Activated naive CD4-positive, alpha-beta T cell treated with anti-CD3 and anti-CD28 coated beads, Interleukin-2, amount 10 ng/mL, durations not matched to agents 7 days and 5 days (primary cell): ENCODE measurements at places on chromosomes 16 and 17.

DNA sequence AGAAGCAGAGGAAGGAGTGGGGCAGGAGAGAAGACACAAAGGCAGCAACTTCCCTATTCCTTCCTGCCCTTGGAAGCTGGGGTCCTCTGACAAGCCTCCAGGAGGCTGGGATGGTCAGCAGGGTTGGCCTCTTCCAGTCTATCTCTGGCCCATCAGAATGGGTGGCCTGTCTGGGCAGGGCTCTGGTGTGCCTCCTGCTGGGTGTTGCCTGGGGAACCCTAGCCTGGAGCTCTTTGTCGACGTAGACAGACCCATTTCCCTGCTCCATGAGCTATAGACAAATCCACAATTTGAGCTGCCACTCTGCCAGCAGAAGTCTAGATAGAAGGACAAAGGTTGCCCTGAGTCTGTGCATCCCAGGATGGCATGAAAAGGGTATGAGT is 11.4 kb downstream of the IGFBP4 start:
- peaks cover 8% of the 10 kb centered on the region for H3K4me1 ChIP-seq
- peaks cover 12% of the 10 kb centered on the region for H3K27me3 ChIP-seq
- no peak overlapping the region for H3K4me3 ChIP-seq
- no peak overlapping the region for H3K27ac ChIP-seq
- no peak for DNase-seq

GRCh38 chr17:36148559-36149295 is 27.7 kb downstream of the TBC1D3B start:
- no peaks in the 10 kb centered on the region for H3K36me3 ChIP-seq
- peak; percentile 78 for DNase-seq
- no peaks in the 10 kb centered on the region for H3K4me1 ChIP-seq
- H3K27me3 ChIP-seq: peaks cover 47% of the 10 kb centered on the region
- H3K4me3 ChIP-seq: no peak overlapping the region
- H3K27ac ChIP-seq: no peak overlapping the region

DNA sequence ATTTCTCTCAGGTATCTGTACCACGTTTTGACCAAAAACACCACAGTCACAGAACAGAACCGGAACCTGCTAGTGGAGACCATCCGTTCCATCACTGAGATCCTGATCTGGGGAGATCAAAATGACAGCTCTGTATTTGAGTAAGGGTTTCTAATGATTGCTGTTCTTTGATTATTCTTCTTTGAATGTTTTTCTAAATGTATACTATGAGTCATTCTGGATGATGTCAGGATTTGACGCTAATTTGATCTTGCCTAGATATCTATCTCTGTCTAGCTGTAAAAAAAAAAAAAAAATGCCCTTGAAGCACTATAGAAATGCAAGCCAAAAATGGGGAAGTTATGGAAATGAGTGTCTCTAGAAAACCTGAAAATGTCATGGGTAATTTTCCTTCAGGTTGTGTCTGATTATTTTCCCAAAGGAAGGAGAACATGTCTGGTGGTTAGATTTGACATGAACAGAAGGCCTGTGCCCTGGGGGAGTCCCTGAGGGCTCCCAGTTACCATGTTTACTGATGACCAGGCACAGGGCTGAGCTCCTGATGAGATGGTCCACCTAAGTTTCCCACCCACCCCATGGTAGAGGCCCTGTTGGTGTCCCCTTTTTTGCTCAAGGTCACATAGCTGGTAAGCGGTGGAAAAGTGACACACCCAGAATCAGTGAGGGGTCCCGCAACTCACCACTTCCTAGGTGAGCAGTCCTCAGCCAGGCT is 13.6 kb downstream of the CLEC16A start:
- peaks cover 35% of the 10 kb centered on the region for H3K36me3 ChIP-seq
- no peak for DNase-seq
- H3K27me3 ChIP-seq: no peaks in the 10 kb centered on the region
- peak overlapping the region; percentile 70 for H3K27ac ChIP-seq

DNA sequence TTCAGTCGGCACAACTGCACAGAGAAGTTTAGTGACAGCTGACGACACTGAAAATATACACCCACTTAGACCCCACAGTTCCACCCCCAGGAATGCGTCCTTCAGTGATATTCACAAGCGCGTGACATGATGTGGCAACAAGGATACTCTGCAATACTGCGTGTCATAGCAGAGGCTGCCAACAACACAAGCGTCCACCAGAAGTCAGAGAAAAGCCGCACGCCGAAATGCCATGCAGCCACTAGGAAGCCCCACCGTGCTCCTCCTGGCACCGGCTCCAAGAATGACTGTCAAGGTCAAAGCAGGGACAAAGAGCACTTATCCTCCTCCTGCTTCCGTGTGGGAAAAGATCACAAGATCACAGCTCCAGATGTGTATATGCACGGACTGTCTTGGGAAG is 3.5 kb downstream of the ATP2A3 start:
- H3K27ac ChIP-seq: peak overlapping the region; percentile 19
- peaks cover 63% of the 10 kb centered on the region for H3K4me1 ChIP-seq
- H3K27me3 ChIP-seq: no peaks in the 10 kb centered on the region
- H3K36me3 ChIP-seq: peaks cover 57% of the 10 kb centered on the region
- DNase-seq: no peak

DNA sequence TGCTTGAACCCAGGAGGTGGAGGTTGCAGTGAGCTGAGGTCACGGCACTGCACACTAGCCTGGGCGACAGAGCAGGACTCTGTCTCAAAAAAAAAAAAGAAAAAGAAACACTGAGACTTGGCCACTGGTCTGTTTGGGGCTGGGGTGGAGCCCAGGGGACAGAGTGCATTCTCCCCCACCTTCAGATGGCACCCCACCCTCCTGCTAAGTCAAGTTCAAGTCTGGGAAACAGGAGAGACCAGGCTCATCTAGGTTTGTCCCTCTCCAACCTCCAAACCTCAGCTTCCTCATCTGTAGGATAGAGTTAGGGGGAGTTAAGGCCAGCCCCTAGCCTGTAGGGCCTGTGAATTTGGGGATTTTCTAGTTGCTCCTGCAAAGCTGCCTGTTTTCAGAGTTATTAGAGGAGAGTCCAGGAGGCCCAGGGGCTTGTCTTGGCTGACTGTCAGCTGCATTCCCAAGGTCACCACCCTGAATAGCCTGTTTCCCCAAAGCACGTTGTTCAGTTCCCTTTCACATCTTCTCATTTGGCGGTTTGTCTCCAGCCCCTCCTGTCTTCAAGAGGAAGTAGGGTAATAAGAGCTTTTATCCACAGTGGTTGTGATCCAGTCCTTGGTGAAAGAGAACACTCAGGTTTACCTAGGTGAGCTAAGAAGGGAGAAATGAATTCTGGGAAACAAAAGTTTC is 2.2 kb downstream of the MT3 start:
- H3K27me3 ChIP-seq: peaks cover 73% of the 10 kb centered on the region
- no peak overlapping the region for H3K27ac ChIP-seq
- H3K4me1 ChIP-seq: peaks cover 15% of the 10 kb centered on the region
- H3K4me3 ChIP-seq: no peak overlapping the region

- DNase-seq: no peak
- no peaks in the 10 kb centered on the region for H3K36me3 ChIP-seq
- no peak overlapping the region for H3K27ac ChIP-seq
- H3K4me1 ChIP-seq: no peaks in the 10 kb centered on the region
Observed at GRCh38 chr17:81388091-81388611, 7.1 kb upstream of the BAHCC1 start.

DNA sequence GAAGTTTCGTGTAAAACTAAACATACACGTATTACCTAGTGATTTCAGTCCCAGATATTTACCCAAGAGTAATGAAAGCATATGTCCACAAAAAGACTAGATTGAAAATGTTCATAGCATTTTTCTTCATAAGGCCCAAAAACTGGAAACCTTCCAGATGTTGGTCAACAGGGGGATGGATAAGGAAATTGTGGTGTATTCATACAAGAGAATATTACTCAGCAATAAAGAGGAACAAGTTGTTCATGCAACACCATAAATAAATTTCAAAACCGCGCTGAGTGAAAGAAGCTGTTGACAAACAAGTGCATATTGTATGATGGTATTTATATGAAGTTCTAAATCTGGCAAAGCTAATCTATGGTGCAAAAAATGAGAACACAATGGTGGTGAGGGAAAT is 54.1 kb upstream of the NFAT5 start:
- H3K4me1 ChIP-seq: no peaks in the 10 kb centered on the region
- peaks cover 24% of the 10 kb centered on the region for H3K27me3 ChIP-seq
- no peak for DNase-seq
- no peak overlapping the region for H3K4me3 ChIP-seq
- no peak overlapping the region for H3K27ac ChIP-seq

GRCh38 chr17:6558276-6558675 is 1.9 kb upstream of the PITPNM3 start:
- peaks cover 2% of the 10 kb centered on the region for H3K36me3 ChIP-seq
- no peak overlapping the region for H3K27ac ChIP-seq
- no peak for DNase-seq
- H3K4me1 ChIP-seq: peaks cover 7% of the 10 kb centered on the region

DNA sequence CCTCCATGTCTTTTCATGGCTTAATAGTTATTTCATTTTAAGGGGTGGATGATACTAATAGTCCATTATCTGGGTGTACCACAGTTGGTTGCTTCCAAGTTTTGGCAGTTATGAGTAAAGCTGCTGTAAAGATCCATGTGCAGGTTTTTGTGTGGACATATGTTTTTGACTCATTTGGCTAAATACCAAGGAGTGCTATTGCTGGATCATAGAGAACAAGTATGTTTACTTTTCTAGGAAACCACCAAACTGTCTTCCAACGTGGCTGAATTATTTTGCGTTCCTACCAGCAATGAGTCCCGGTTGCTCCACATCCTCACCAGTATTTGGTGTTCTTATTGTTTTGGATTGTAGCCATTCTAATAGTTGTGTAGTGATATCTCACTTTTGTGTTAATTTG is 181.9 kb downstream of the SPECC1 start:
- no peaks in the 10 kb centered on the region for H3K4me1 ChIP-seq
- H3K36me3 ChIP-seq: no peaks in the 10 kb centered on the region
- H3K4me3 ChIP-seq: no peak overlapping the region
- no peak overlapping the region for H3K27ac ChIP-seq
- H3K27me3 ChIP-seq: peaks cover 7% of the 10 kb centered on the region
- no peak for DNase-seq

GRCh38 chr16:54178478-54178976 is 108.1 kb downstream of the IRX3 start:
- no peak overlapping the region for H3K4me3 ChIP-seq
- H3K27ac ChIP-seq: no peak overlapping the region
- no peaks in the 10 kb centered on the region for H3K36me3 ChIP-seq
- no peak for DNase-seq

GRCh38 chr16:22375117-22375962 is 921 bp upstream of the CDR2 start:
- peaks cover 6% of the 10 kb centered on the region for H3K27me3 ChIP-seq
- DNase-seq: peak; percentile 31
- H3K4me3 ChIP-seq: peak overlapping the region; percentile 91
- H3K4me1 ChIP-seq: peaks cover 42% of the 10 kb centered on the region

GRCh38 chr16:89749637-89750036 is 28.3 kb downstream of the ZNF276 start:
- H3K27ac ChIP-seq: no peak overlapping the region
- DNase-seq: no peak
- peaks cover 43% of the 10 kb centered on the region for H3K36me3 ChIP-seq
- no peaks in the 10 kb centered on the region for H3K27me3 ChIP-seq
- H3K4me3 ChIP-seq: no peak overlapping the region

- peak overlapping the region; percentile 83 for H3K4me3 ChIP-seq
- peak; percentile 91 for DNase-seq
- H3K27ac ChIP-seq: peak overlapping the region; percentile 98
- peaks cover 38% of the 10 kb centered on the region for H3K27me3 ChIP-seq
- H3K4me1 ChIP-seq: peaks cover 50% of the 10 kb centered on the region
- H3K36me3 ChIP-seq: peaks cover 2% of the 10 kb centered on the region
Observed at GRCh38 chr17:41666708-41667279, 21.9 kb upstream of the EIF1 start.

- no peaks in the 10 kb centered on the region for H3K4me1 ChIP-seq
- no peak overlapping the region for H3K4me3 ChIP-seq
- no peak overlapping the region for H3K27ac ChIP-seq
- DNase-seq: no peak
Observed at GRCh38 chr16:87194172-87194571, 123.0 kb downstream of the C16orf95 start.

DNA sequence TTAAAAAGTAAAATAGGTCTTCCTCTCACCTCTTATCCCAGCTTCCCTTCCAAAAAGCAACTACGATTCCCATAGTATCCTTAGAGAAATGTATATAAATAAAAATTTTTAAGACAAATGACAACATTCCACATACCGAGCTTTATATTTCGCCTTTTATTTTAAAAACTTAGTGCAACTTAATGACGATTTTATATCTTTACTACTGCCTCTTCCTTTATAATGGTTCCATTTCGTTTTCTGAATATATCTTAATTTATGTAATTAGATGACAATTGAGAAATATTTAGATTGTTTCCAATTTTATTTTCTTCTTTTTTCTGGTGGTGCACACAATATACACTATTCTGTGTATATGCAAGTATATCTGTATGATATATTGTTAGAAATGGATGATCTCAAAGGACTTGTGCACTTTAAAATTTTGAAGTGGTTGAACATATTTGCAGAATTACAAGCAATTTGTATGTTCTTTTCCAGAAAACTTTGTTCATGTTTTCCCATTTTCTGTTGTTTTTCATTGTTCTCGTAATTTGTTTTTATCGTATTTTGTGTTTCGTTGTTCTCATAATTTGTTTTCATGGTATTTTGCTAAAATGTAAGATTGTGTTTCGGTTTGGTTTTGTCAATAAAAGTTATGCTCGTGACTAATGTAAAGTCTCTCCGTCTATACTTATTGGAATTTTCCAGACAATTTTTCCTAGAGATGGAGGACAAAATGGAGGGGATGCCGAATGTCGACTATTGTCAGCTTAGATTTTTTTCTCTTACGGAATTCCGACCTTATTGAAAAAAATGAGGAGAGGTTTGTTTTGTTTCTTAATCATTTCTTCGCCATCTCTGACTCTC is 20.4 kb upstream of the HOXB13 start:
- no peak overlapping the region for H3K4me3 ChIP-seq
- peaks cover 2% of the 10 kb centered on the region for H3K36me3 ChIP-seq
- peaks cover 98% of the 10 kb centered on the region for H3K27me3 ChIP-seq

GRCh38 chr16:30491744-30492308 is 19.3 kb downstream of the ITGAL start:
- H3K27ac ChIP-seq: peak overlapping the region; percentile 87
- H3K36me3 ChIP-seq: peaks cover 58% of the 10 kb centered on the region
- H3K4me1 ChIP-seq: peaks cover 52% of the 10 kb centered on the region

- H3K4me3 ChIP-seq: no peak overlapping the region
- no peak overlapping the region for H3K27ac ChIP-seq
- peaks cover 4% of the 10 kb centered on the region for H3K27me3 ChIP-seq
Observed at GRCh38 chr16:373848-374615, 3.7 kb upstream of the MRPL28 start.

DNA sequence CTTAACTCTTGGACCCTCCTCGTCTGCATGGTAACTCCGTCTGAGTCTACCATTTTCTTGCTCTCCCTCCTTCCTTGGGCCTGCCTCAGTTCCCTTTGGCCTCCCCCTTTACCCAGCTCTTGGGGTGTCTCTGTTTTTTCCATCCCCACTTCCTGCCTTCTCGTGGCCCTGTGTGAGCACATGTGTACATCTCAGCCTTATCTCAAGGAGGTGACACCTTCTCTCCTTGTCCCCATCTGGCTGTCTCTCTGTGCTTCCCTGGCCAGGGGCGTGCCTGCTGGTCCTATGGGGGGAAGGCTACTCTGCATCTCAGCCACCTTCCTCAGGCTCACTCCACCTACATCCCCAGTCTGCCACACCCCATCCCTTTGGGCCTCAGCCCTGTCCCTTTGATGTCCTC is 6.6 kb downstream of the CTF1 start:
- DNase-seq: peak; percentile 47
- H3K36me3 ChIP-seq: peaks cover 7% of the 10 kb centered on the region
- H3K4me1 ChIP-seq: peaks cover 62% of the 10 kb centered on the region
- peak overlapping the region; percentile 94 for H3K4me3 ChIP-seq

- no peak overlapping the region for H3K4me3 ChIP-seq
- H3K27me3 ChIP-seq: no peaks in the 10 kb centered on the region
- peaks cover 75% of the 10 kb centered on the region for H3K36me3 ChIP-seq
- DNase-seq: no peak
Observed at GRCh38 chr16:8921347-8921984, 39.3 kb downstream of the LITAFD start.
